ENCODE measurements at places on chromosomes 2 and 18. TPM values are rescaled to one million over a fixed set of nuclear protein-coding genes. Genes with fewer than 3 reads are reported as not detected.
A peak's percentile ranks its signal among the peaks of the same experiment; 100 is the strongest.

- no peak overlapping the region for H3K4me3 ChIP-seq
- H3K27ac ChIP-seq = no peak overlapping the region
- H3K4me1 ChIP-seq = peaks cover 5% of the 10 kb centered on the region
- no peaks in the 10 kb centered on the region for H3K36me3 ChIP-seq
- no peak for DNase-seq
Measured at GRCh38 chr2:179856205-179856604, 5.2 kb downstream of the ZNF385B start.

APCDD1 gene
- not detected for total RNA-seq

GRCh38 chr2:98560256-98560771 is 48.0 kb downstream of the COA5 start:
- H3K36me3 ChIP-seq = peaks cover 24% of the 10 kb centered on the region
- H3K4me1 ChIP-seq = no peaks in the 10 kb centered on the region
- H3K27me3 ChIP-seq = no peaks in the 10 kb centered on the region

DNA sequence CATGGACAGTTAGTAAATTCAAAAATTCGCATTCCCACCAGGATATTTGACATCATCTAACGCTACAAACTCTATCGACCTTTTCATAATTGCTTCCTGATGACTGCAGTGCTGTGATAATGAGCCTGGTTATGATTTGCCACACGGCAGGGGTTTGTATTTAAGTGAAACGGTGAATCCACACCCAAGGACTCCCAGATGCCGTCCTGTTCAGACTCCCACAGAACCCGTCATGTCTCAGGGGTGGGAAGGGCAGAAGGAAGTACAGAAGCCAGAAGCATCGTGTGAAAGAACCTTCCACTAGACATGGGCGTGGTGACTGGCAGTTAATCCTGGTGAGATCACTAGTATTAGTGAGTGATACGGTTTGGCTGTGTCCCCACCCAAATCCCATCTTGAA is 91.2 kb upstream of the TMEM18 start:
- H3K4me1 ChIP-seq = peaks cover 59% of the 10 kb centered on the region
- no peaks in the 10 kb centered on the region for H3K36me3 ChIP-seq
- H3K27me3 ChIP-seq = no peaks in the 10 kb centered on the region
- peak overlapping the region; percentile 71 for H3K27ac ChIP-seq

RDH14 gene
- total RNA-seq = 47.8 TPM

KIAA2012 gene
- total RNA-seq = 0.03 TPM

- H3K4me3 ChIP-seq = no peak overlapping the region
- H3K4me1 ChIP-seq = peaks cover 14% of the 10 kb centered on the region
- DNase-seq = no peak
- H3K36me3 ChIP-seq = no peaks in the 10 kb centered on the region
- no peak overlapping the region for H3K27ac ChIP-seq
- no peaks in the 10 kb centered on the region for H3K27me3 ChIP-seq
Measured at GRCh38 chr2:222869252-222869560, 8.4 kb downstream of the ACSL3 start.

SAG gene
- total RNA-seq = not detected

SCYGR3 gene
- not detected for total RNA-seq

IL36B gene
- total RNA-seq = not detected

DSG1 gene
- total RNA-seq = not detected

DNA sequence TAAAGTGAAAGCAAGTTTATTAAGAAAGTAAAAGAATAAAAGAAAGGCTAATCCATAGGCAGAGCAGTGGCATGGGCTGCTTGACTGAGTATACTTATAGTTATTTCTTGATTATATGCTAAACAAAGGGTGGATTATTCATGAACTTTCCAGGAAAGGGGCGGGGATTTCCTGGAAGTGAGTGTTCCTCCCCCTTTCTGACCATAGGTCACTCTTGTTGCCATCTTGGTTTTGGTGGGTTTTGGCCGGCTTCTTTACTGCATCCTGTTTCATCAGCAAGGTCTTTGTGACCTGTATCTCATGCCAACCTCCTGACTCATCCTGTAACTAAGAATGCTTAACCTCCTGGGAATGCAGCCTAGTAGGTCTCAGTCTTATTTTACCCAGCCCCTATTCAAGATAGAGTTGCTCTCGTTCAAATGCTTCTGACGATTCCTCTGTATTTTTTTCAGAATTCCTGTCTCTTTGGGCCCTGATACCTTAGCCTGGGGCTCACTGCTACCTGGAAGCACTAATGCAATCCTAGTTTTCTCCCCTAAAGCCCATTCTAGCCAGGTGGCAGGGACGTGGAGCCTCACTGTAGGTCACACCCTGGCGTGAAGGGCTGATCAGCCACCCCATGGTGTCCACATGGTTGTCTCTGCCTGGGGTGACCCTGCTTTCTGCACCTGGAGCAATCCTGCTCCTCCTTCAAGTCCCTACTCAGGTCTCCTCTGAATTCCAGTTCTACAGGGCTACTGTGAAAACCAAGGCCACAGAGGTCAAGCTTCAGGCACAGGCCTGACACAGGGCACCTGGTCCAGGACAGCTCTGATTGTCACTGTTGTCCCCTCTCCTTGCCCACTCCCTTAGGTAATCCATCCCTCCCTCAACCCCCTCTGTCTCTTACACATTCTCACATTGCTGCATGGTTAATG is 6.0 kb upstream of the SLC35F6 start:
- H3K27me3 ChIP-seq = no peaks in the 10 kb centered on the region
- no peaks in the 10 kb centered on the region for H3K36me3 ChIP-seq
- no peak overlapping the region for H3K4me3 ChIP-seq

DNA sequence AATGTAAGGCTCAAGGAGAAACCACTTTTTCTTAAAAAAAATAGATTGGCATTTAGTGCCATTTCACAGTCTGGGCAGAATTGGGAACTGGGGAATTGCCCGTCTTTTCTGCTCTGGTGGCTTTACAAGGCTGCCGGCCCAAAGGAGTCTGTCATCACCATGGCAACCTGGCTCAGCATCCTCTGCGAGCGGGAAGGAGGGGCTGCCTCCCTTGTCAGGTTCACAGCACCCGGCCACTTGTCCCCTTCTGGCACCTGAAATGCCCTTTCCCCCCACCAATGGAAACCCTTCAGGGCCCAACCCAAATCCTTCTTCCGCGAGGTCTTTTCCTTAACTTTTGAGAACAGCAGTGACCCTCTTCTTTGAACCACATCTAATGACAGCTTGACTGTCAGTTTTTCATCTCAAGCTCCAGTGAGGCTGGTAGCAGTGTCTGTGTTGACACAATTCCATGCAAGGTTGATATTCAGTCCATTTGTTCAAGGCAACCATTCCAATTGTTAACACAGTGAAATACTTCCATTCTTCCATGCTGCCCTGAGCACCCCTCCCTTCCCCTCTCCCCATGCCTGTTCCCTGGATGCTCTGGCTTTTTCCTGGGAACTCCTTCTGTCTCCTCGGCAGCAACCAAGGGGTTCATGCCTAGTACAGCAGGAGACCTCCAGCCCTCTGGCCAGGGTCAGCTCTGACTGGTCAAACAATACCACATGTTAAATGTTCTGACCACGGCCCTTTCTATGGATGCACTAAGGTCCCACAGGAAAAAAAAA is 79.6 kb downstream of the DNER start:
- H3K27me3 ChIP-seq = no peaks in the 10 kb centered on the region
- no peak overlapping the region for H3K4me3 ChIP-seq
- no peaks in the 10 kb centered on the region for H3K36me3 ChIP-seq
- no peak overlapping the region for H3K27ac ChIP-seq
- H3K4me1 ChIP-seq = no peaks in the 10 kb centered on the region
- DNase-seq = no peak

GRCh38 chr2:102055346-102055990 is 63.7 kb downstream of the IL1R2 start:
- DNase-seq = no peak
- no peaks in the 10 kb centered on the region for H3K36me3 ChIP-seq
- H3K27ac ChIP-seq = no peak overlapping the region
- H3K4me3 ChIP-seq = no peak overlapping the region
- H3K4me1 ChIP-seq = peaks cover 32% of the 10 kb centered on the region
- no peaks in the 10 kb centered on the region for H3K27me3 ChIP-seq

- H3K27ac ChIP-seq = peak overlapping the region; percentile 75
- H3K27me3 ChIP-seq = no peaks in the 10 kb centered on the region
- peaks cover 60% of the 10 kb centered on the region for H3K4me1 ChIP-seq
- DNase-seq = peak; percentile 91
- H3K36me3 ChIP-seq = no peaks in the 10 kb centered on the region
Measured at GRCh38 chr18:7577706-7578105, 10.6 kb downstream of the PTPRM start.

SLC9A4 gene
- not detected for total RNA-seq

ZBTB7C gene
- 0.50 TPM for total RNA-seq

GRCh38 chr18:36590621-36591580 is 237.9 kb downstream of the TPGS2 start:
- H3K36me3 ChIP-seq = no peaks in the 10 kb centered on the region
- no peak overlapping the region for H3K4me3 ChIP-seq
- no peaks in the 10 kb centered on the region for H3K4me1 ChIP-seq
- no peak for DNase-seq
- H3K27me3 ChIP-seq = no peaks in the 10 kb centered on the region

GRCh38 chr2:235068701-235069100 is 116.9 kb downstream of the SH3BP4 start:
- no peak for DNase-seq
- H3K27ac ChIP-seq = no peak overlapping the region
- no peaks in the 10 kb centered on the region for H3K36me3 ChIP-seq
- peaks cover 6% of the 10 kb centered on the region for H3K4me1 ChIP-seq
- no peak overlapping the region for H3K4me3 ChIP-seq

AFF3 gene
- total RNA-seq = 0.18 TPM

Data from SJSA1 (cell line).